NCI-H2171 (cell line): ENCODE measurements at places on chromosomes 3 and 15.

GRCh38 chr3:128624526-128625138 is 26.0 kb downstream of the RPN1 start:
- no peak for DNase-seq

DNA sequence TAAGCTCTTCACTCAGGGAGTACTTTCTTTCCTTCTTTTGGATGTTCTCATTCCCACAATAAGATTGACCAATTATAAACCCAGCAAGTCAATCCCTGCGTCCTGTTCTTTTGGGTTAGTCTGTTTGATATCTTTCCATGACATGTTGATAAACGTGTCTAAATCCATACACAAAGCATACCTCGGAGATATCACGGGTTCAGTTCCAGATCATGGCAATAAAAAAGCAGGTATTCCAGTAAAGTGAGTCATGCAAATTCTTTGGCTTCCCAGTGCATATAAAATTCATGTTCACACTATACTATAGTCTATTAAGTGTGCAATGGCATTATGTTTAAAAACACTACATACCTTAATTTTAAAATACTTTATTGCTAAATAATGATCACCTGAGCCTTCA is 667.7 kb downstream of the MAGI1 start:
- DNase-seq, result no peak

DNA sequence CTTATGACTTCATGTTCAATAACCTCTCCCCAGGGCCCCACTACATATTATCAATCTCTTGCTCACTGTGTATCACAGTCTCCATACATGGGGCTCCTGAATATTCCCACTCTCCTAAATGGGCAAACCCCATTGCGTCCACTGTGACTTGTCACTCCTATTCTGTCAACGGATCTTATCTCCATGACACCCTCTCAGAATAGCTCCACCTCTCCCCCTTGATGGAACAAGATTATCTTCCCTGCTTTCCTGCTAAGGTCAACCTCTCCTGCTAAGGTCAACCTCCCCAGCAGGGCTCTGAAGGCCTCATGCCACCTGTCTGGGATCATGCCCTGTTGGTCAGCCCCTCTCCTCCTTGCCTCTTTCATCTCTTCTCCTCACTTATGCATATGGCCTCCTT is 1.8 kb downstream of the CLDN18 start:
- DNase-seq, result no peak

DNA sequence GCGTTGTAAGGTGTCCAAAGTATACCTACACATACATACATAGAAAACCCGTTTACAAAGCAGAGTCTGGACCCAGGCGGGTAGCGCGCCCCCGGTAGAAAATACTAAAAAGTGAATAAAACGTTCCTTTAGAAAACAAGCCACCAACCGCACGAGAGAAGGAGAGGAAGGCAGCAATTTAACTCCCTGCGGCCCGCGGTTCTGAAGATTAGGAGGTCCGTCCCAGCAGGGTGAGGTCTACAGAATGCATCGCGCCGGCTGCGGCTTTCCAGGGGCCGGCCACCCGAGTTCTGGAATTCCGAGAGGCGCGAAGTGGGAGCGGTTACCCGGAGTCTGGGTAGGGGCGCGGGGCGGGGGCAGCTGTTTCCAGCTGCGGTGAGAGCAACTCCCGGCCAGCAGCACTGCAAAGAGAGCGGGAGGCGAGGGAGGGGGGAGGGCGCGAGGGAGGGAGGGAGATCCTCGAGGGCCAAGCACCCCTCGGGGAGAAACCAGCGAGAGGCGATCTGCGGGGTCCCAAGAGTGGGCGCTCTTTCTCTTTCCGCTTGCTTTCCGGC is 318.6 kb downstream of the FGF12 start:
- DNase-seq, result no peak

DNA sequence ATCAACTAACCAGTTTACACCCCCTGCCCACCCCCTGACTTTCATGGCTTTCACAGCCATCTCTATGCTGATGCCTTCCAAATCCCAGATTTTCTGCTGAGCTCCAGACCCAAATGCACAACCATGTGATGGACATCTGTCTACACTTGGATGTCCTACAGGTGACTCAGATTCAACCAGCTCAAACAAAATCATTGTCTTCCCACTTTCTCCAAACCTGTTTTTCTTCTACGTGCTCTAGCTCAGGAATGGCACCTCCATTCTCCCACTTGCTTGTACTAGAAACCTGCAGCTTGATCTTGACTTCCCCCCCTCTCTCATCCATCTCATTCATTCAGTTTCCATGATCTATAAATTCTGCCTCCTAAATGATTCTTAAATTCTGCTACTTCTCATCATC is 34.1 kb upstream of the RARRES1 start:
- DNase-seq, result no peak

GRCh38 chr3:84184937-84185336 is 773.9 kb upstream of the CADM2 start:
- DNase-seq, result no peak

DNA sequence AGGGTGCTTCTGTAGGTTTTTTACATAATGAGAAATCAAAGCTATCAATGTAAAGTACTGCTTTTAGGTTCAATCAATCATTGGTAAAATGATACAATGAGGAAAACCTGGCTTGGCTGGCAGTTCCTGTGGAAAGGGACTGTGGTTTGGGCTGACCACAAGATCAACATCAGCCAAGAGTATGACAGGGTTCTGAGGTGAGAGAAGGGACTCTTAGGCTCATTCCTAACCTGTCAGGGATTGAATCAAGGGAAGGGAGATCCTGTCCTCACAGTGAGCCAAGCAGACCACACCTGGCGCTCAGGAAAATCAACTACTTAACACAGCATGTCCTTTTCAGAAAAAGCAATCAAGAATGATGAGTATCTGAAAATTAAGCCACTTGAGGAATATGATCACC is 111.1 kb downstream of the MAGI1 start:
- DNase-seq, result no peak

DNA sequence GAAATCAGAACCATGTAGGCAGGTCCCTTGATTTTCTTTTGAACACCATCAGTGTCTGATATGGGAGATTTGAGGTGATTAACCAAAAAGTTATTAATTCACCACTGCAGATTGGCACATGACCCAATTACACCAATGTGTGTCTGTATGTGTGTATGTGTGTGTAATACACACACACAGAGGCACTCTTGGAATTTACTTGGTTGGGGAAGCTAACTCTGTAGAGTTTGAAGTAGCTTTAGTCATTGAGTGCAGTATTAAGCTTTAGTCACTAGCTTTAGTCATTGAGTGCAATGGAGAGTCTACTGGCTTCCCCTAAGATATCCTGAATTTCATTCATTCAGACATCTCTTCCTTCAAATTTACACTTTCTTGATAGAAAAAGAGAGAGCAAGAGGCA is 109.4 kb upstream of the C15orf61 start:
- DNase-seq, result no peak

DNA sequence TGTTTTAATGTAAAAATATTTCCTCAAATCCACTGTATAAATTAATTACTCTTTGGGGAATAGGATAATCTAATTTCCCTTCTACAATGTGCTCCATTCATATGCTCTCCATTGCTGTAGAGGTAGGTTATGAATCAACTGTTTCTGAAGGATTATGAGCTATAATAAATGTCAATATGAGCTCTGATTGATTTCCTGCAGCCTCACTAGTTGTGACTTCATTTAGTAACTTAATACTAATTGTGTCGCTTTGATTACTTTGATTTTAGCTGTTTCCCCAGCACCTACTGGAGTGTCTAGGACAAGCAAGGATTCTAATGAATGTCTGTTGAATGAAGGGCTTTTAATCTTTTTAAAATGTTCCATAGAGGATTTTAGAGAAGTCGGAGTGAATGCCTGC is 236.8 kb upstream of the NR2E3 start:
- DNase-seq, result no peak

GRCh38 chr3:123385981-123386380 is 62.9 kb downstream of the ADCY5 start:
- DNase-seq, result no peak

- no peak for DNase-seq
Observed at GRCh38 chr15:45146405-45146804, 16.6 kb downstream of the DUOX1 start.

- DNase-seq, result no peak
Observed at GRCh38 chr15:70213794-70214193, 116.1 kb upstream of the TLE3 start.

GRCh38 chr3:18892047-18892446 is 256.3 kb upstream of the KCNH8 start:
- DNase-seq, result no peak

- no peak for DNase-seq
Observed at GRCh38 chr3:9902372-9903237, at the start of gene IL17RE. Gene IL17RE, plus strand, starts transcription at chr3:9902848. Its CDS starts 85 bp downstream, at chr3:9902933.

DNA sequence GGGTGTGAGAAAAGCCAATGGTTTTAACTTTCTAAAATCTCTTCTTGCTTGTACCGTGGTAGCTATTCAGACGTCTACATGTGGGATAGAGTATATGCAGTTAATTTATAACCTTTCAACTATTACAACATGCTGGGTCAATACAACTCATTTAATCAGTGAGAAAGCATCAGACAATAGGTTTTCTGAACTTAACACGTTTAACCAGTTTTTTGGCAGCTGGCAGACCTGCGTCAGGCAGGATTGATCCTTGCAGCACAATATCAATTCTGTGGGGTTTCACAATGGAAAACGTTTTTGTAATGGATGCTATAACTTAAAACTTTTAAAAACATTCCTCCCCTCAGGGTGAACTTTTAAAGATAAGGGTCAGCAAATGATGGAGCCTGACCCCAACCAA is 6.5 kb downstream of the GNB5 start:
- no peak for DNase-seq

- DNase-seq, result no peak
Observed at GRCh38 chr3:184946917-184947316, 135.0 kb downstream of the VPS8 start.

DNA sequence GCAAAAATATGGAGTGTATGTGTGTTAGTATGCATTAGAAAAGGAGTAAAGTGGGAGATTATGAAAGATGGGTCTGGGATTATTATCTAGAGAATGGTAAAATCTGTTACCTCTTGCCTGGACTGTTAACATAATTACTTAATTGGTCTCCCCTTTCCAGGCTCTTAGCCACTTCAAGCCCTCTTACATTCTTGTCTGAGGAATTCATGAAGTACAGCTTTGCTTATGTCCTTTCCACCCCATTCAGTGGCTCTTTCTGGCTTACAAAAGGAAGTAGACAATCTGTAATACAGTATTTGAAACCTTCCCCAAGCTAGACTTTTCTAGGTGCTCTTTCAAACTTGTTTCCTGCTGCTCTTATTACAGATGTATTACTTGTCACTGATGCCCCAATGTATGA is 129.8 kb downstream of the MBNL1 start:
- no peak for DNase-seq

DNA sequence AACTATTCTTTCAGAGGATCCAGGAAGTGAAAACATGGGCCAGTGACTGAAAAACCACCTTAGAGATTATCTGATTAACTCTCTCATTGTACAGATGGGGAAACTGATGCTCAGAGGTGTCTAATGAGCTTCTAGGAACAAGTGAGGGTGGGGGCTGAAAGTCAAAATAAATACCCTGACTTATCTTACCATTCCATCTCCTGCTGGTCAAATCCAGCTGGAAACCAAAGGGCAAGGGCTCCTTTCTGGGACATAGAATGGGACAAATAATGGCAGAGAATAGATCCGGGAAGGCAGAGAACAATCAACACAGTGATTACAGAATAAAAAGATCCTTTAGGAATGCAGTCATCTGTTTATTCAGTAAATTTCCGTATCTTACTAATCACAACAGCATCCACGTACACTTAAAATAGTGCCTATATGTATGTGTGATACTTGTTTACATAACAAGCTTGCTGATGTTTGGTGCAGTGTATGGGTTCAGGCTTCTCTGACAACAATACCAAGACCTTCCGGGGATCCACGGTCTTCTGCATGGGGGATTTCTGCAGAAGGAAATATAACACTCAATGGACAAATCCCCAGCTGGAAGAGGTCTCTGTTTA is 173.2 kb downstream of the THSD4 start:
- no peak for DNase-seq

DNA sequence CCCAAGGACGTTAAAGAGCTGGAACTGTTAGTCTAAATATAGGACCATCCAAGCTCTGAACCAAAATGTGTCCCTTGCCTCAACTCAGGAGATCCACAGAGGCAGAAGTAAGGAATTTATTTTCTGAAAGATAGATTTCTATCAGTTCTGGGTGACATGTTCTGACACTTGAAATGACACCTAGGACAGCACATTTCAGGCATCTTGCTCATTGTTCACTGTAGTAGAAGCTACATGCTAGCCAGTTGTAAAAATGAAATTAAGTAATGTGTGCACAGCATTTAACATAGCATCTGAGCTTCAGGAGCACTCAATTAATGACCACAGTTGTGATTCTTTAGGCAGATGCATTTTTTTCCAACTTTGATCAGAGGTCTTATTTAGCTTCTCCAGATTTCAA is 567 bp downstream of the CCR2 start:
- no peak for DNase-seq

- no peak for DNase-seq
Observed at GRCh38 chr3:148937467-148938255, 53.7 kb upstream of the GYG1 start.

DNA sequence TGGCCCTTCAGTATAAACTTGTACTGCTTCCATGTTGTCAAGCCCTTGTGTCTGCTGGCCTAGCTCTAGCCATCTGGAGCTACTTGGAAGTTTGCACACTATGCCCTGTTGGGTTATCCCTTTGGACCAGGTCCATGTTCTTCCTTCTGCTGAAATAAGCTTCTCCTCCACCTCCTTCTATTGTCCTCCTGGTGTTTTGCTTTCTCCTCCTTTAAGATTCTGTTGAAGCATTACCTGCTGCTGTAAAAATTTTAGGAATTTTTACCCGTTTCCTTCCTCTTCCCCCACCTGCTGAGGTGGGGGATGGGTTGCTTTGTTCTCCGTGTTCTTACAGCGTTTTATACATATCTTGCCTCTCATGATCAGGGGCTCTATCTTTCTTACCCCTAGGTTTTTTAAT is 51.7 kb downstream of the SH3GL3 start:
- DNase-seq, result no peak

DNA sequence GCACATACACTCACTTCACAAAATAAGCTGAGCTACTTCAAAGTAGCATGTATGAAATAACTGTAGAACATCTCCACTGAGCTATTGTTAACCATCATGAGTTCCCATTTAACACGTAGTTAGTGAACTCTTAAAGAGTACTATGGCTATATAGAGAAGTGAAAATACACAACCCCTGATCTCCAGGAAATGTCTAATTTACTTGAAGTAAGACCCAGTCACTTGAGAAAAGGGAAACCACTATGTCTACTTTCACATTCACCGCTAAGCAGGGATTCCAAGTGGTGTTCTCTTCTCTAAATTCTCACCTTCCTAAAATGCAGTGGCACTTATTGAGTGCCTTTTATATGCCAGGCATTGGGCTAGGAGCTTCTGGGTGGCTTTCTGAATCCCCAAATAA is 35.0 kb upstream of the COLQ start:
- no peak for DNase-seq

DNA sequence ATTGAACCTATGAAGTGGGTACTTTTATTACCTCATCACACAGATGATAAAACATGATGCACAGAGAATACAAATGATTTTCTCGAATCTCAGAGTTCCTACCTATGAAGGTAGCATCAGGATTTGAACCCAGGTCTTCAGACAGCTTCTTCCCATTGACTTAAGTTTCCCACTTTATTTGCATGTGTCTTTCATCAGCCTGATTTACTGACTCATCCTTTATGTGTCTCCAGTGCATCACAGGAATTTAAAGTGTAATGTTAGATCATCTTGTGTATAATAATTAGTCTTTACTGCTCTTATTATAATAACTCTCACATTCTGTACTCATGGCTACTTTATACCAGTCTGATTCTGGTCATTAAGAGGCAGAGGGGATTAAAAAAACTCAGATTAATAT is 449.4 kb upstream of the SUCLG2 start:
- no peak for DNase-seq
